ENCODE measurements at places on chromosomes 3 and 15.

- peak; percentile 74 for DNase-seq
Observed at GRCh38 chr3:190883973-190884832, 21.7 kb upstream of the GMNC start.

GRCh38 chr3:137925080-137925479 lies 84.9 kb upstream of the CLDN18 start:
- no peak for DNase-seq

- DNase-seq, result no peak
Observed at GRCh38 chr3:59243476-59243875, 193.7 kb upstream of the CFAP20DC start.

GRCh38 chr3:123664753-123665152 lies 79.9 kb upstream of the HACD2 start:
- DNase-seq, result no peak

GRCh38 chr3:174276826-174277225 lies 582.3 kb upstream of the NAALADL2 start:
- no peak for DNase-seq

DNA sequence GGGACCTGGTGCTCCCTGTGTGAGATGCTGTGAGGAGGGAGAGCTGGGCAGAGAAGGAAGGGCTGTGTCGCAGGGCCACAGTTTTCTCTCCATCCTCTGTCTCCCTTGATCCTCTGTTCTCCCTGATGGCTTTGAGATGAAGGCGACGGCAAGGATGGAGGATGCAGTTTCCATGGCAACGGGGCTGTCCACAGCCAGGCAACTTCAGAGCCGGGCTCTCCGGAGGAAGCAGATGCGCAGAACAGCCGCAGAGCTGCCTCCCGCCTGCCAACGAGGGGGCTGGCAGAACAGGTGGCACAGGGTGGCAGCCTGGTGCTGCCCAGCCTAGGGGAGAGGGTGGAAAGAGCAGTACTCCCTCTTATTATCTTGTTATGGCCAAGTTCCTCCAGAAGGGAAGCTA lies 9.9 kb upstream of the GRM2 start:
- DNase-seq, result no peak

DNA sequence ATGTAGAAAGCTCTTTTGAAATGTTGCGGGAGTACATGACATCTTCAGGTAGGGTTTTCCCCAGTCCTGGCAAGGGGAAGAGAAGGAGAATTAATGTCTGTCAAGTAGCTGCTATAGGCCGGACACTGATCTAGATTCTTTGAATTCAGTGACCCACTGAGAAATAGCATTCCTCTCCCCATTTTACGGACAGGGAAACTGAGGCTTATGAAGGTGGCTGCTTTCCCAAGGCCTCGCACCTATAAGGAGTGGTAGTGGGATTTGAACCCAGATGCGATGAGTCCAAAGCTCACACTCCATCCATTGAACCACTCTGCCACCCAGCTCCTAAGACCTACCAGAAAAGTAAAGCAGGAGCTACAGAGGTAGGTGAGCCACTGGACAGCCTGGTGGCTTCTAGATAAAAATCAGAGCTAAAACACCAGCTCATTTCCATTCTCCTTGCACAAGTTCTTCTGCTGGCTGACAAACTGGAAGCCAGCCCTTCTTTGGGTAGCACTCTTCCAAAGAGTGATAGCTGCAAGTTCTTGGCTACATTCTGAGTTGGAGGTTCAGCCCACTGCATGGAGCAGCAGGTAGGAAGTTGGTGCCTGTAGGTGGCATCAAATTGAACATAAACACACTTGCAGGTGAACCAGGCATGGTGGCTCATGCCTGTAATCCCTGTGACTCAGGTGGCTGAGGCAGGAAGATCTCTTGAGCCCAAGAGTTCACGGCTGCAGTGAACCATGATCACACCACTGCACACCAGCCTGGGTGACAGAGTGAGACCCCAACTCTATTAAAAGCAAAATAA lies 22.0 kb downstream of the ZNF710 start:
- no peak for DNase-seq

DNA sequence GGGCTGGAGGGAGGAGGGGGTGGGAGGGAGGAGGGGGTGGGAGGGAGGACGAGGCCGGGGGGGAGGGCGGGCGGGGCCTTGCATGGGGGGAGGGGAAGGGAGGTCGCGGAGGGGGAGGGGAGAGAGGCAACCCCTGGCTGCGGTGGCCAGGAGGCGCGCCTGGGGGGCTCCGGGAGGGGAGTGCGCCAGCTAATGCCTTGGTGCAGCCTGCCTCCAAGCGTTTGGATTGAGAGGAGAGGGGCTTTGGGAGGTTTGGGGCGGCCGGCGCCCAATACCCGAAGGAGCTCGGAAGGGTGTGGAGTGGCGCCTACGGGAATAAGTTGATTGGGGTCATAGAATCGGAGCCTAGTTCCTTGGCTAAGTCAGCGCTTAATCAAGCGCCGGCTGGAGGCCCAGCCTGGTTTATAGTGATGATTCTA lies 557 bp downstream of the TFG start:
- peak; percentile 37 for DNase-seq

GRCh38 chr15:40102897-40103858 lies 5.5 kb downstream of the BMF start:
- peak; percentile 71 for DNase-seq

- no peak for DNase-seq
Observed at GRCh38 chr3:111906656-111907055, 47.6 kb downstream of the PHLDB2 start.

DNA sequence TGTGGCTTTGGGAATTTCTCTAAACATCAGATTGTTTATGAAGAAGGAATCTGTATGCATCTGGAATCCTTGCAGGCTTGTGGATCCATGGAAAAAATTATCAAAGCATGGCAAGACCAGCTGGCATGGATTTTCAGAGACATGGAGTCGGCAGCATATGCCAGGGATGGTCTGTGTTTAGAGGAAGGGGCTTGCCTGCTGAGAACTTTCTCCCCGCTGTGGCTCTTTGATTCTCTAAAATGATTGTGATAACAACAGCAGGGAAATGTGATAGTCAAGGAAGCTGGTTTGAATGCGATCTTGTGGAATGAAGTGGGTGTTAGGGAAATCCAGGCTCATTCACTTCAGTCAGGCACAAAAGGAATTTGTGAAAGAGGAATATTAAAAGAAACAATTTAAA lies 245.7 kb upstream of the THRB start:
- no peak for DNase-seq

- no peak for DNase-seq
Observed at GRCh38 chr3:14546041-14546440, 5.9 kb upstream of the GRIP2 start.

- DNase-seq, result no peak
Observed at GRCh38 chr3:89186456-89186855, 79.0 kb downstream of the EPHA3 start.

GRCh38 chr3:147618691-147619090 lies 209.5 kb downstream of the ZIC1 start:
- DNase-seq, result no peak

DNA sequence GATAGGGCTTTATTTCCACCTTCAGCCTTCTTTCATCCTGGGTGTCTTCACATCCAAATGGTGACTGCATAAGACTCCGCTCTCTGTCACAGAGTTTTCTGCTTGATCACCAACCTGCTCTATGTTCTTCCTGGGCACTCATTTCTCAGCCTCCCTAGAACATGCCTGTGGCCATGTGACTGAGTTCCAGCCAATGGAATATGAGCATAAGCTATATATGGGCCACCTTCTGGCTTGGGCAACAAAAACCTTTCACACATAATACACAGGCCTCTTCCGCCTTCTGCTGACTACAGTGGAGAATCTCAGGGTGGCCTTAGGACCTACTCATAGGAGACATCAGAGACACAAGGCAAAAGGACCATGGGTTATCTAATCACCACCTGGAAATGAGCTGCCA lies 51.2 kb upstream of the MED12L start:
- DNase-seq, result no peak

DNA sequence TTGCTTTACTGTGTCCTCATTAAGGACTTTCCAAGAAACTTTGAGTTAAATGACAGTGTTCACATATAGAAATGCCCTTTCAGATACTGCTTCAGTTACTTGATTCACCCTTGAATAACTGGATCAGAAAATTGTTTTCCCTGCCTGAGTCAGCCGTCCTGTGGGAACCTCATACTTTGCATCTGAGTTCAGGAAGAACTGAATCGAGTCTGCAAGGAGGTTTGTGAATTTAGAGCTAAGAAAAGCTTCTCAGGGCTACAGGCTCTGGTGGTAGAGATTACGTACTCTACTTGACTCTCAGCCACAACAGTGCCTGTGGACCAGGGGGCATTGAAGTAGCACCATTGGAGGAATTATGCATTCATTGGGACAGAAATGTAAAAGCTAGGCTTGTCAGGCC lies 252.4 kb upstream of the C2CD4B start:
- DNase-seq, result peak; percentile 38

DNA sequence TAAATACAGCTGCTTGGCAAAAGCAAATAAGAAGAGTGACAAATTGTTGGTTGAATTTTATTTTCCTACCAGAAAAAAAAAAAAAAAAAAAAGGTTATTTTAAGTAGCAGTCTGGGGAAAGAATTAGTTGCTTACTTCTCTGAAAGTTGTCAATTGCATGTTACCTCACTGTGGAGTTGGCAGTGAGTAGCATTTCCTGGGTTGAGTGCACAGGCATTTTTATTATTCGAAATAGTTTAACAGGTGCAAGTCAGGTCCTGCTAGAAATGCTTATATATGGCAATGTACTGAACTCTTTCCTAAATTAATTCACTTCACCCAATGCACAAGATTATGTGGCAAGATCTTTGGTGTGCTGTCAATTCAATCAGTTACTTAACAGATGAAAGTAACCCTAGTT lies 680.6 kb downstream of the EPHA3 start:
- DNase-seq, result no peak

GRCh38 chr3:189056646-189057335 lies 115.0 kb upstream of the TPRG1 start:
- peak; percentile 47 for DNase-seq
